Left colon (tissue), 2 donors: ENCODE measurements at places on chromosomes 12 and 14. TPM values are rescaled to one million over a fixed set of nuclear protein-coding genes. Genes with fewer than 3 reads are reported as not detected.

SLC7A8 gene
- total RNA-seq: 33.6 TPM

SHMT2 gene
- total RNA-seq: 58.8 TPM

TMPRSS12 gene
- not detected for total RNA-seq

DEPDC4 gene
- total RNA-seq: 3.0 TPM

SLC6A15 gene
- total RNA-seq: 0.45 TPM

CCDC184 gene
- total RNA-seq: 0.15 TPM

SYCP3 gene
- 0.20 TPM for total RNA-seq
